ENCODE measurements at places on chromosomes 1 and 21. TPM values are rescaled to one million over a fixed set of nuclear protein-coding genes. Genes with fewer than 3 reads are reported as not detected.

The ARHGEF10L gene
- total RNA-seq, result not detected

The C1orf167 gene
- total RNA-seq, result not detected

The CFAP74 gene
- total RNA-seq, result not detected

The KRTAP13-2 gene
- total RNA-seq, result not detected

The OR2L3 gene
- total RNA-seq, result not detected

The PRKAA2 gene
- total RNA-seq, result not detected

The RNF11 gene
- 35.5 TPM for total RNA-seq

The UBE2G2 gene
- 121 TPM for total RNA-seq

DNA sequence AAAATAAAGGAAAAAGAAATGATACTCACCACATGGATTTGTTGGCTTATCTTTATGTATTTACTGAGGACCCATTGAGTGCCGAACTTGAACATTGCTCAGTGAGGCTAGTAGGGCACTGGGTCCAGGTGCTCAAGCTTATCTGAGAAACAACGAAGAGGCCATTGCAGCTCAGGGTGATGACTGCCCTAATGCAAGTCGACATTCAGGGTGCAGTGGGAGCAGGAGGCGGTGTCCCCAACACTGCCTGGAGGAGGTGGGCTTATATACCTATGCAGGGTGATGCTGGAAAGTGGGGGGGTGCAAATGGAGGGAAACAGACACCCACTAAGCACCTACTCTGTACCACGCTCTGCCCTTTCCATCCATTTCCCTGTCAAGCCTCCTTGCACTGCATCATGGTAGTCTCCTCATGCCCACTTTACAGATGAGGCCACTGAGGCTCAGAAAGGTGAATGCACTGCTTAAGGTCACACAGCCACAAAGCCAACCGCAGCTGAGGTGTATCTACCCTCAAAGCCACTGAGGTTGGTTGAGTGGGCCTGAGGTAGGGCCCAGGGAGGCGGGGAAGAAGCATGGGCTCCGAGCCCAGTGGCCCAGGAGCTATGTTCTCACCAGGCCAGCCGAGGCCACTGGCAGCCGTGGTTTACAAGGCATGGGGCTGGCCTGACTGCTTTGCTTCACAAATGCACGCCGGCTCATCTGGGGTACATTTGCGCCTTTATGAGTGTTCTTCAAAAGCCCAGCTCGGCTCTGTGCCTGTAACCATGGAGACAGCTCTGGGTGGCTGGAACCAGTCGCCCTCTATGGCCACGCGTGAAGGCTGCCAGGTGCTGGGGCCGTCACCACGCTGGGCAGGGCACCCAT lies 103.8 kb downstream of the EPHB2 start:
- no peak overlapping the region for H3K4me3 ChIP-seq
- H3K36me3 ChIP-seq, result no peaks in the 10 kb centered on the region
- H3K4me1 ChIP-seq, result no peaks in the 10 kb centered on the region
- H3K27me3 ChIP-seq, result no peaks in the 10 kb centered on the region
- DNase-seq, result no peak

GRCh38 chr21:45894450-45894825 lies 87.1 kb upstream of the COL6A1 start:
- H3K36me3 ChIP-seq, result no peaks in the 10 kb centered on the region
- no peak overlapping the region for H3K4me3 ChIP-seq
- H3K27ac ChIP-seq, result no peak overlapping the region
- H3K27me3 ChIP-seq, result peaks cover 12% of the 10 kb centered on the region

- peak overlapping the region; percentile 19 for H3K27ac ChIP-seq
- no peak for DNase-seq
- H3K36me3 ChIP-seq, result peaks cover 16% of the 10 kb centered on the region
- H3K4me3 ChIP-seq, result peak overlapping the region; percentile 30
Observed at GRCh38 chr1:147245129-147245528, 2.6 kb downstream of the CHD1L start.

DNA sequence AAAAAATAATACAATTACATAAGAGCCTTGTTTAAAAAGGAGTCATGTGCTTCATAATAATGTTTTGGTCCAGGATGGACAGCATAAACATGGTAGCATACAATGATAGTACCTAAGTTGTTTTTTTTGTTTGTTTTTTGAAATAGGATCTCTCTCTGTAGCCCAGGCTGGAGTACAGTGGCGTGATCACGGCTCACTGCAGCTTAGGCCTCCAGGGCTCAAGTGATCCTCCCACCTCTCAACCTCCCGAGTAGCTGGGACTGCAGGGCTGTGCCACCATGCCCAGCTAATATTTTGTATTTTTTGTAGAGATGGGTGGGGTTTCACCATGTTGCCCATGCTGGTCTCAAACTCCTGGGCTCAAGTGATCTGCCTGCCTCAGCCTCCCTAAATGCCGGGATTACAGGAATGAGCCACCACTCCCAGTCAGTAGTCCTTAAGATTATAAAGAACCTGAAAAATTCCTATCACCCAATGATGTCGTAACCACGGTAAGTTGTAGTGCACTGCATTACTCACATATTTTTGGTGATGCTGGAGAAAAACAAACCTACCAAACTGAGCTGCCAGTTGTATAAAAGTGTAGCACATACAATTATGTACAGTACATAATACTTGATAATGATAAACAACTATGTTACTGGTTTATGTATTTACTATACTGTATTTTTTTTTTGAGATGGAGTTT lies 22.4 kb upstream of the RCOR3 start:
- no peaks in the 10 kb centered on the region for H3K4me1 ChIP-seq
- no peak overlapping the region for H3K27ac ChIP-seq
- H3K27me3 ChIP-seq, result peaks cover 3% of the 10 kb centered on the region
- no peak for DNase-seq
- no peak overlapping the region for H3K4me3 ChIP-seq

- H3K27ac ChIP-seq, result no peak overlapping the region
- no peaks in the 10 kb centered on the region for H3K27me3 ChIP-seq
- DNase-seq, result no peak
- no peak overlapping the region for H3K4me3 ChIP-seq
- peaks cover 23% of the 10 kb centered on the region for H3K36me3 ChIP-seq
Observed at GRCh38 chr1:183953031-183953430, 84.5 kb downstream of the COLGALT2 start.

DNA sequence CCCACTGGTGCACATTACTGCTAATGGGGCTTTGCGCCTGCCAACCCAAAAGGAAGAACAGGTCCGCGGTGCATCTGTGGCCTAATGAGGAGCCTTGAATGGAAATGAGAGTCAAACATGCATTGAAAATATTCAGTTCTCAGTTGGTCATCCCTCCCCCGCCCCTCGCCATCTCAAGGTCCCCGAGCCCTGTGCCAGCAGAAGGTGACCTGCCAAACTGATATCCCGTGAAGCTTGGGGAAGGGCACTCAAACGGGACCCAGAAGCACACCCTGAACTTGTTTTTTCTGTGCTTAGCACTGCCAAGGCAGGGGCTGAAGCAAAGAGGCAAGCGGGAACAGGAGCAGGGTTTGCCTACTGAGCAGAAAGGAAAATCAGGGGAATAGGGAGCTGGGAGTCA lies 67.9 kb upstream of the ZNF648 start:
- H3K27ac ChIP-seq, result no peak overlapping the region
- DNase-seq, result no peak
- H3K4me1 ChIP-seq, result no peaks in the 10 kb centered on the region
- H3K27me3 ChIP-seq, result peaks cover 20% of the 10 kb centered on the region
- H3K36me3 ChIP-seq, result peaks cover 2% of the 10 kb centered on the region

- H3K4me3 ChIP-seq, result no peak overlapping the region
- peaks cover 5% of the 10 kb centered on the region for H3K36me3 ChIP-seq
- DNase-seq, result no peak
Observed at GRCh38 chr1:68777851-68778250, 281.0 kb upstream of the DEPDC1 start.

- peaks cover 3% of the 10 kb centered on the region for H3K27me3 ChIP-seq
- no peak overlapping the region for H3K4me3 ChIP-seq
- H3K36me3 ChIP-seq, result no peaks in the 10 kb centered on the region
- H3K4me1 ChIP-seq, result peaks cover 16% of the 10 kb centered on the region
- H3K27ac ChIP-seq, result no peak overlapping the region
Observed at GRCh38 chr21:42133131-42133530, 62.0 kb downstream of the UMODL1 start.

DNA sequence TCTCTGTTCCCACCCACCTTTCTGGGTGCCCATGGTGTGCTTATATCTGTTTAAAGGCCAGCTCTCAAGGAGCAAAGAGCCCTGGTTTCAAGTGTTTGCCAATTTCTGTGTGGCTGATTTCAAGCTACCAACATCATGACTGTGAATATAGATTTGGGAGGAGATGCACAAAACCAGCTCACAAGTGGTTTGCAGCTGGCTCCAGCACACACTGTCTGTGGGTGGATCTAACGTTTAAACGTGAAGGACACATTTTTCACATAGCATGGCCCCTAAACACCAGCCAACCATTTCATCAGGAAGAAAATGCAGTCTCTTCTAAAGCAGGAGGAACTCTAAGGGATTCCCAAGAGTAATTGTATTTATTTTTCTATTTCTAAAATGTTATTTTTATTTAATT lies 65.2 kb downstream of the FCRL5 start:
- DNase-seq, result no peak
- peaks cover 17% of the 10 kb centered on the region for H3K4me1 ChIP-seq
- H3K27ac ChIP-seq, result no peak overlapping the region
- H3K36me3 ChIP-seq, result no peaks in the 10 kb centered on the region
- H3K27me3 ChIP-seq, result peaks cover 26% of the 10 kb centered on the region
- no peak overlapping the region for H3K4me3 ChIP-seq

DNA sequence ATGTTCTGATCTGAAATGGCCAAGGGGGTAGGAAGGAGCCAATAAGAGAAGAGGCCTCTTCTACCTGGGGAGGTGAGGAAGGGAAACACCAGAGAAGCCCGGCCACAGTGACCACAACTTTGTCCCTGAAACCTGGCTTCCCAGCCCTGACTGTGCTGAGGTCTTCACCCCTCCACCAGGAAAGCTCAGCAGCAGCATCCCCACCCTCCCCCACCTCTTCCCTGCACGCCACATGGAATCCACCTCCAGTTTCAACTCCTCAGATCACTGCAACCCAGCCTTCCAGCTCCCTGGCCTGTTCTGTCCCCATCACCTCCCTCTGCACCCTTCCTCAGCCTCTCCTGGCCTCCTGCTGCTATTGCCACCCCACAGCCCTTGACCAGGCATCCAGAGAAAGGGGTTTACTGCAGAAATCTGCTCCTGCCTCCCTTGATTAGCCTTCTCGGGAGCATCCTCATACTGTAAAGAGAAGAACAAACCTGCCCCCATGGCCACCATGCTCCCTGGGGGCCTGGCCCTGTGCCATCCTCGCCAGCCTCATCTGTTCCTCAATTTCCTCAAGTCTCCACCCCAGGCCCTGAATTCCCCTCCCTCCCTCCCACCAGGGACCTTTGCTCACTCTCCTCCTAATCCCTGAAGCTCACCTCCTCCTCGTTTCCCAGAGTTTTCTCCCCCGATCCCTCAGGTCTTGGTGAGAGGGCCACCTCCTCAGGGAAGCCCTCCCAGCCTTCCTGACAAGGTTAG lies 450.9 kb downstream of the MATN1 start:
- H3K36me3 ChIP-seq, result no peaks in the 10 kb centered on the region
- H3K27me3 ChIP-seq, result peaks cover 4% of the 10 kb centered on the region
- DNase-seq, result no peak
- no peak overlapping the region for H3K27ac ChIP-seq

- H3K4me1 ChIP-seq, result peaks cover 63% of the 10 kb centered on the region
- peak overlapping the region; percentile 48 for H3K27ac ChIP-seq
- peak overlapping the region; percentile 88 for H3K4me3 ChIP-seq
- H3K36me3 ChIP-seq, result peaks cover 47% of the 10 kb centered on the region
- no peak for DNase-seq
Observed at GRCh38 chr1:231418101-231418740, 3.9 kb downstream of the EGLN1 start.

GRCh38 chr1:53305650-53306049 lies 22.2 kb downstream of the LRP8 start:
- peak overlapping the region; percentile 16 for H3K27ac ChIP-seq
- H3K4me3 ChIP-seq, result no peak overlapping the region
- H3K27me3 ChIP-seq, result no peaks in the 10 kb centered on the region

DNA sequence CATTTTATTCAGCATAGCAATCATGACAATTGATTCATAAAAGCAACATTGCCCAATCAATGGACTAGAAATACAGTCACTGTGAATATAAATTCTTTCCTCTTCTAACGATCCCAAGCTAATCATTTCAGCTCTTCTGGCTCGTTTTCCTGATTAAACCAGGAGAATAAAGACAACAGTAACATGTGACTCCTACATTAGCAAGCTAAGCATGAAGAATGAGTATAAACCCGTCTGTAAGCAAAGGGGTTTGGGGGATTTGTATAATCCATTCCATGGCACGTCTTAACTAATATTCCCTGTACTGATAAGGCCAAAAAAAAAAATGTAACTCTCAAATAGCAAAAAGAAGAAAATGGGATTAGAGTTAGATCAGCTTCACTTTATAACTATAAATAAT lies 21.6 kb downstream of the IRF2BP2 start:
- no peak for DNase-seq
- peaks cover 11% of the 10 kb centered on the region for H3K4me1 ChIP-seq
- H3K36me3 ChIP-seq, result no peaks in the 10 kb centered on the region
- peaks cover 14% of the 10 kb centered on the region for H3K27me3 ChIP-seq
- H3K4me3 ChIP-seq, result no peak overlapping the region

DNA sequence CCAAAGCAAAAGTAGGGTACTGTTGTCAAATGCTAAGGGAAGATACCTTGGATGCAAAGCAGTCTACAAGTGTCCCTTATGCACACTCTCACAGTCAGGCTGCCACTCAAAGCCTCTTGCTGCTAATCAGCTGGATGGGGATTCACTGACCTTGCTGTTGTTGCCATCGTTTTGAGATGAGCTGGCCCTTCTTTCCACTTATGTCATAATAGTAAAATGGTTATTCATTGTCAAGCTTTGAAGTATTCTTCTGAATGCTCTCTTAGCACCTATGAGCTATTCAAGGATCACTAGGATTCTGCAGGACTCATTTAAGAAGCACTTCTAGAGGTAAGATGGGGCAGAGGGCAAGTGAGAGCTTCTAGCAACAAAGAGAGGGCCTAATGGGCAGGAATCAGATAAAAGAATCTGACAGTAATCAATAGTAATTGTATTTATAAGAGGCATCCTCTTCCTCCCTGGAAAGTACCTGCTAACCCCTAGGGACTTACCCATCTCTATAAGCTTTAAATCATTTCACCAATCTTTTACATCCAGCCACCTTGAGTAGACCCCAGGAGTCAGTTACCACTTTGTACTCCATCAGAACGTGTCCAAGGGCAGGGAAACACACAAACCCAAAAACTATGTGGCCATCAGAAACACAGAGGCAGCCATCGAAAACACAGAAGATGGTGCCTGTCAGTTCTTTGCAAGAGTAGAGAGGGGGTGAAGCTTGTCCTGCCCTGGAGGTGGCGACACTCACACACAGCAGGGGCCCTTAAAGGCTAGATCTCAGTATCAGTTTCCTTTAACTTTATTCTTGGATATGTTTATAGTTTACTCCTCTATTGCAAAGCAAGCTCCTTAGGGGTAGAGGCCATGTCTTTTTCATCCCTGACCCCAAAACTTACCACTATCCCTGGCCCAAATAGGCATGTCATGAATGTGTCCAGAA lies 103.7 kb upstream of the NFIA start:
- peaks cover 3% of the 10 kb centered on the region for H3K4me1 ChIP-seq
- no peak overlapping the region for H3K27ac ChIP-seq
- no peak overlapping the region for H3K4me3 ChIP-seq
- H3K36me3 ChIP-seq, result no peaks in the 10 kb centered on the region
- H3K27me3 ChIP-seq, result peaks cover 7% of the 10 kb centered on the region

GRCh38 chr1:222523852-222524251 lies 24.1 kb downstream of the HHIPL2 start:
- no peak for DNase-seq
- peaks cover 16% of the 10 kb centered on the region for H3K27me3 ChIP-seq

GRCh38 chr1:238252033-238252802 lies 361.5 kb upstream of the ZP4 start:
- H3K27ac ChIP-seq, result no peak overlapping the region
- no peaks in the 10 kb centered on the region for H3K4me1 ChIP-seq
- H3K27me3 ChIP-seq, result no peaks in the 10 kb centered on the region
- H3K4me3 ChIP-seq, result no peak overlapping the region

All from activated CD8-positive, alpha-beta memory T cell treated with anti-CD3 and anti-CD28 coated beads, Interleukin-2, amount 10 ng/mL, durations not matched to agents 7 days and 5 days (primary cell).